ENCODE measurements at places on chromosomes 1 and 21.

DNA sequence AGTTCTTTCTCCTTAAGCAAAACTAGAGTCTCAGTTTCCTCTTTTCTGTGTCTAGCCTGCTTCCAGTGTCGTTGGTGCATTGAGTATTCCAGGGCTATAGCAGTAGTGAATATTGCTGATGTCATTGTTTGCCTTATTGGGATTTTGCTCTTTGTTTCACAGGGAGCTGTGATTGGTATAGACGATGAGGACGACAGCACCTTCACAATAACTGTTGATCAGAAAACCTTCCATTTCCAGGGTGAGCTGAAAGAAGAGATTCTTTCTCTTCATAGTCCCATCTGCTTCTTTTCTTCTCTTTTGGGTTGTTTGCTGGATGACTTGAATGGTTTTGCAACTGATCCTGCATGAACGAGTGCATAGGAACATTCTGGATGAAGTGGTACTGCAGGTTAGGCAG is 52.4 kb downstream of the OSBPL9 start:
- DNase-seq = no peak

- no peak for DNase-seq
These were observed 49.8 kb upstream of the OLIG2 start for GRCh38 chr21:32975811-32976431.

DNA sequence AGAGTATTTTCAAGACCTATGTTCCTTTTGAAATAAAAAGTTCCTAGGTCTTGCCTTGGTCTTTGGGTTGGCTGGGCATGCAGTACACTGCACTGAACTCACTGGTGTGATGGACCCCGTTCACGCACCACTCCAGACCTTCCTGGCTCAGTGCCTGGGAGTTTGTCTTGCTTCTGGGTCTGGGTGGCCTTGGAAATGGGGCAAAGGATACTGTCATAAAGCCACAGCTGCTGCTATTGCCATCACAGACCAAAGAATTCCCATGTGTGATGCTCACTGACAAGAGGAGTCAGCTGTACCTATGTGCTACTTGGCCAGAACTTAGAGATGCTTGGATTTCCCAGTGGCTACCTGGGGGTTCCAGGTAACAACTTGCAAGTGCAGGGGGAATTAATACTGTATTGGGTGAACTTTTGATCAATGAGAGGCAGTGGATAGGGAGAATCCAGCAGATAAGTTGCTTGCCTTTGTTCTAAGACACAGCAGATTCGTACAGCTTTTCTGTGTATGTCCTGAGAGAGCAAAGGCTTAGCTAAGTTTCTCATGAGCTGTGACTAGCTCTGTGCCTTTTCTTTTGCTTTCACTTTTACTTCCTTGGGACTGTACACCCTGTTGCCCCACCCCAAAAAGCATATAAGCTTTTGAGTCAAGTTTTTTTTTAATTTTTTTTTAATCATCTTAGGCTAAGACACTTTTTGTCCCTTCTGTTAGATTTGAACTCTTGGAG is 115.3 kb downstream of the RUNX1 start:
- DNase-seq = peak; percentile 64

DNA sequence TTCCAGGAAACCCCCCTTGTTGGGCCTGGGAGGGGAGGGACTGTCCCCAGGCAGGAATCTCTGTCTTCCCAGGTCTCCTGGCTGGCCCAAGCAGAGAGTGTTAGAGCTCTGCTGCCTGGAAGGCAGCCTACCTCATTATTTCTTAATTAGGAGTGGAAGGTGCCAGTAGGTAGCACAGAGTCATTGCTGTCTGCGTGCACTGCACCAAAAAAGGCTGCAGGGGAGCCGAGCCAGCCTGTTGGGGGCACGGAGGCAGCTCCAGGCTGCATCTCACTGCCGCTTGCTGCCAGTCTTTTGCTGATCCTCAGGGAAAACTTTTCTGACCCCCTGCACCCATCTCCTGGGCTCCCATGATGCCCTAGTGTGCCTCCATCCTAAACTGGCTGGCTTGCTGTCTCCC is 58.1 kb downstream of the LRRN2 start:
- DNase-seq = no peak

DNA sequence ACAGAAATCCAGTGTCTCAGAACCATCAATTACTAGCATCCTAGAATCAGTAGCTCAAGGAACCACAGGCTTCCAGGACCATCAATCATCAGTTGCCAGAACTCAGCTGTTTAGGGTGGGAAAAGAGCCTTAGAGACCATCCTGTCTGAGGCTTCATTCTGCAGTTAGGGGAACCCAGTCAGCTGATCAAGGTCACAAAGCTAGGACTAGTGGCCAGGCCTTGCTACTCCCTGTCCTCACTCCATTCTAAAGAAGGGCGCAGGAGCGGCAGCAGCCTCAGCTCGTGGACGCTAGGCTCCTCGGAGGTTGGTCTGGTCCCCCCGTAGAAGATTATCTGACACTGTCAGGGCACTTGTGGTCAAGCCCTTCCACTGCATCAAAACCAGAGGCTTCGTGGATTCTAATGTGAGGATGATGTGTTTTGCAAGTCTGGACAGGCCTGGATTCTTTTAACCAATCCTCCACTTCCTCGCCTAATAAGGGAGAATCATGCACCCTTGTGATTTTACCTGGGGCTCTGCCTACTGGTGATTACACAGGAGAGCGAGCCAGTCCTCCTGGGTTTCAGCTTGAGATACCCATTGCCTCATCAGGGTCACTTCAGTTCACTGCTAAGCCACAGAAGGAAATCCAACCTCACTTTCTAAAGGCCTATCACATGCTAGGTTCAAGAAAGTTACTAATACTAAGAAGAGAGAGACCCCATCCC is 41.7 kb upstream of the IFFO2 start:
- no peak for DNase-seq

DNA sequence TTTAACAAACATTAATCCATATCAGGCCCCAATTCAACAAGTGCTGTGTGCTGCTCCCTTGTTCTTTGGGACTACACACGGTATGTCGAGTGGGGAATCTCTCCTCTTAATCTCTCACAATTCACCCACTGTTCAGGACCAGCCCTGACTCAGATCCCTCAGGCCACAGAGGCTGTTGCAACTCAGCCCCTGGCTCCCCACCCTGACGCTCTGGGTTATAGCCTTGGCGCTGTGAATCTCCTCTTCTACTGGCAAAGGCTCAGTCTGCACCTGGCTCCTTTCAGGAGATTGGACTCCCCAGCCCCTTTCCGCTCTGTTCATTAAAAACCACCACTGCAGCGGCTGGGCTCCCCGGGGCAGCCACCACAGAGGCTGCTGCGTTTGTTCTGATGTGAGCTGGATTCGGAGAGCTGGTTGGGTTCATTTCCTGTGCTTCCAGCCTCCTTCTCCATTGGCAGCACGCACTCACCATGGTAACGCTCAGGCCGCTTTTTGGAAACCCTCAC is 13.0 kb downstream of the CAPN8 start:
- DNase-seq = no peak

- DNase-seq = no peak
These were observed 15.6 kb upstream of the AIM2 start for GRCh38 chr1:159092036-159092760.

- DNase-seq = peak; percentile 74
These were observed 76.7 kb downstream of the ARHGEF16 start for GRCh38 chr1:3530926-3531818.

- no peak for DNase-seq
These were observed 28.6 kb downstream of the EBNA1BP2 start for GRCh38 chr1:43143441-43143888.

DNA sequence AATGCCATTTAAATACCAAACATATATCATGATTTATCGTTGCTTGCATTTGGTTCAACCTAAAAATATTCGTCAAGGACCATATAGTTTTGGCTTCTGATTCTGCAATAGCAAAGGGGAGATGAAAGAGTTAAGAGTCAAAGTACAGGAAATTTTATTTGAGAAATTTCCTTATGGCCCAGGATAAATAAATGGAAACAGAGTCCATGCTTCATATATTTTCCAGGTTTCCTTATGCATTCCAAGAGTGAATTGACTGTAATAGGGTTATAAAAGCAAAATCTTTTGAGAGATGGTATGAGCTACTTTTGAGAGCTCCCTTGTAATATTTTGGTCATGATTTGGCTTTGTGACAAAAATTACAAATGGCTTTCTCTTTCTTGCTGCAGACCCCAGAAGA is 140.1 kb downstream of the HMCN1 start:
- DNase-seq = no peak

GRCh38 chr1:51512120-51512519 is 6.9 kb downstream of the EPS15 start:
- DNase-seq = no peak

GRCh38 chr1:230058626-230059025 is 8.4 kb upstream of the GALNT2 start:
- DNase-seq = no peak

GRCh38 chr1:222096476-222096772 is 354.5 kb upstream of the DUSP10 start:
- no peak for DNase-seq

DNA sequence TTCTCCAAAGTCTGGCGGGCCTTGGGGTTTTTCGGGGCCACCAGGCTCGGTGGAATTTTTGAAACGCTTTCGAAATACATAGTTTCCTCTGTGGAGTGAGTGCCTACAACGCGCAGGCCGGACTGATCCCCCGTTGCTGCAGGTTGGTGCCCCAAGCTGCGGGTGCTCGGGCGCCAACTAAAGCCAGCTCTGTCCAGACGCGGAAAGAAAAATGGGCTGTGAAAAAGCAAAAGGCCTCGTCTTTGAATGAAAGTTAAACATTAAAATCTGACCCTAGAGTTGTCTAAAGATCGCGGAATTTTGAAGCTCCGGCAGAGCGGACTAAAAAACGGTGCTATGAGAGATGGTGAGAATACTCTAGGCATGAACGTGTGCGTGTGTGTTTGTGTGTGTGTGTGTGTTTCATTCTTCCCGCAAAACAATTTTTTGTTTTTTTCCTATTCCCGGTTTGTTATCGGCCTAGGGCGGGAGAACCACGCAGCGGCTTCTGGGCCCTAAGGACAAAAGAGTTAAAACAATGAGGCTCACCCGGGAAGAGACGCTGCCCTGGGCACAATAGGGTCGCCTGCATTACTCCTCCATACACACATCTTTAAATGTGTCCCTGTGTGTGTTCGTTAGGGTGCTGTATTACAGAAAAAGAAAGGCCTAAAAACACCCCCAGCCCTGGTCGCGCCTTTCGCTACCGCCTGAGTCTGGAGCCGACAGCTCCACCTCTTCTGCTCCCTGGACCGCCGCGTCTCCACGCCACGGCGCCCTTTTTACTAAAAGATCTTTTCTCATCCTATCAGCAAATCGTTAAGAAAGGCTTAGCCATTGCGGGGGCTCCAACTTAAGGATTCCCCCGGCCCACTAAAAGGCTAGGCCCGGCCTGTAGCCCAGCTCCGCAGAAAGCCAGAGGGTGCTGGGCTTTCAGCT is 3.2 kb downstream of the TBX15 start:
- DNase-seq = no peak

GRCh38 chr1:5921671-5922070 is 70.6 kb downstream of the NPHP4 start:
- no peak for DNase-seq

- DNase-seq = no peak
These were observed 27.4 kb downstream of the ARHGEF10L start for GRCh38 chr1:17566892-17567291.

DNA sequence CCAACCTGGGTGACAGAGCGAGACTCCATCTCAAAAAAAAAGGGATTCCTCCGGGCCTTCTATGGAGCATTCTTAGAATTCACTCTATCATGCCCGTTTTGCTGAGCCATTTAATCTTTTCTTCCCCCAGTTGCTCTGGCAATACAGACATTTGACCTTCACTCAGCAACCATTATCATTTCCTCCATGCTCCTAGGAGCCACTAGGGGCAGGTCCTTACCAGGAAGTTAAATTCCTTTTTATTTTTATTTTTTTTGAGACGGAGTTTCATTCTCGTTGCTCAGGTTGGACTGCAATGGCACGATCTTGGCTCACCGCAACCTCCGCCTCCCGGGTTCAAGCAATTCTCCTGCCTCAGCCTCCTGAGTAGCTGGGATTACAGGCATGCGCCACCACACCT is 9.7 kb upstream of the CGN start:
- no peak for DNase-seq

DNA sequence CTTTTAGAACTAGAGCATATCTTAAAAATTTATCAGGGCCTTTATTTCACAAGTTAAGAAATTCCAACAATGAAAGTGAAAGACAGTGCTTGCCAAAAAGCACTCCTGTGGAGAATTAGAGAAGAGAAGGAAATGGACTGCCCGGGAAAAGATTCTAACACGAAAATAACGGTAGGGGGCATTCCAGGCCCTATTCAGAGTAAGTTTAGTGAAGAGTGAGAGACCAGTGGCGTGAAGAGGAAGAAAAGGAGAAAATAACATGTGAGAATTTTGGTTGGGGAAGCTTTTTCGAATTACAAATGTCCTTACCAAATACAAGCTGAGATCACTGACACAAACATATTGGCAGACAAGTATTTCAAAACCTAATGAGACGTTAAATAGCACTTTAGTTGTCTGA is 38.4 kb upstream of the RBM34 start:
- DNase-seq = no peak

DNA sequence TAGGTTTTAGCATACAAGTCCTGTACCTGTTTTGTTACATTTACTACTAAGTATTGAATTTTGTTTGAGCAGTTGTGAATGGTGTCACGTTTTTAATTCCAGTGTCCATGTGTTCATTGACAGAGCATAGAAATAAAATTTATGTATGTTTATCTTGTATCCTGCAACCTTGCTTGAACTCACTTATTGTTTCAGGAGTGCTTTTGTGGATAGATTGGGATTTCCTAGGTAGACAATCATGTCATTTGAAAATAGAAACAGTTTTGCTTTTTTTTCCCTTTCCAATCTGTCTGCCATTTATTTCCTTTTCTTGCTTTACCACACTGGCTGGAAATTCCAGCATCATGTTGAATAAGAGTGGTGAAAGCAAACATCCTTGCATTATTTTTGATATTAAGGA is 15.0 kb upstream of the ABCG1 start:
- DNase-seq = no peak

DNA sequence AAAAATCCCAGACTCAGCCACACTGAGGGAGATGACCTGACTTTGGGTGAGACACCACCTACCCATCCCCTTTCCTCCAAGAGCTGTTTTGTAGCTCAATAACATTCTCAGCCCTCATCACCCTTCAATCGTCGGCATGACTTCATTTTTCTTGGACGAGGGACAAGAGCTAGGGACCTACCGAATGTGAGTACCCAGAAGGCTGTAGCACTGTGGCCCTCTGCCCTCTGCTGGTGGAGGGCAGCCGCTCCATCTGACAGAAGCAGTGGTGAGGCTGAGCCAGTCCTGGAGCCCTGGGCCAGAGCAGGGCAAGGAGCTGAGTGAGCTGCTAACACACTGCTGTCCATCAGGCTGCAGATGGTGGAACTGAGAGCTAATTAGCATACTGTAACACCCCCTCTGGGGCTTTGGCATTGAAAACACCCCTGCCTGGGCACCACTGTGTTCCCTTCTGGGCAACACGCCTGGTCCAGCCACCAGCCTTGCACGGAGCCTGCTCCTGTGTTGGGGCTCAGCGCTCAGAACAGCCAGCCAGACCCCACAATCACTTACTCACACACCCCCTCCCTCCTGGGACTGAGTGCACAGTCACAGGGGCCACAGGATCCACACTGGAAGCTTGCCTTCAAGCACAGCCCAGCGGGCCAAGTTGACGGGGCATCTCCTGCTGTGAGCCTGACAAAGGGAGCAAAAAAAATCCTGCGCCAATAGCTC is 18.3 kb upstream of the ALPL start:
- DNase-seq = no peak

- no peak for DNase-seq
These were observed 7.5 kb downstream of the SRSF11 start for GRCh38 chr1:70228670-70229069.

Measured in naive B cell (primary cell).